Colonic mucosa (tissue), 4 donors: ENCODE measurements at places on chromosomes 1 and 21. TPM values are rescaled to one million over a fixed set of nuclear protein-coding genes. Genes with fewer than 3 reads are reported as not detected.

DNA sequence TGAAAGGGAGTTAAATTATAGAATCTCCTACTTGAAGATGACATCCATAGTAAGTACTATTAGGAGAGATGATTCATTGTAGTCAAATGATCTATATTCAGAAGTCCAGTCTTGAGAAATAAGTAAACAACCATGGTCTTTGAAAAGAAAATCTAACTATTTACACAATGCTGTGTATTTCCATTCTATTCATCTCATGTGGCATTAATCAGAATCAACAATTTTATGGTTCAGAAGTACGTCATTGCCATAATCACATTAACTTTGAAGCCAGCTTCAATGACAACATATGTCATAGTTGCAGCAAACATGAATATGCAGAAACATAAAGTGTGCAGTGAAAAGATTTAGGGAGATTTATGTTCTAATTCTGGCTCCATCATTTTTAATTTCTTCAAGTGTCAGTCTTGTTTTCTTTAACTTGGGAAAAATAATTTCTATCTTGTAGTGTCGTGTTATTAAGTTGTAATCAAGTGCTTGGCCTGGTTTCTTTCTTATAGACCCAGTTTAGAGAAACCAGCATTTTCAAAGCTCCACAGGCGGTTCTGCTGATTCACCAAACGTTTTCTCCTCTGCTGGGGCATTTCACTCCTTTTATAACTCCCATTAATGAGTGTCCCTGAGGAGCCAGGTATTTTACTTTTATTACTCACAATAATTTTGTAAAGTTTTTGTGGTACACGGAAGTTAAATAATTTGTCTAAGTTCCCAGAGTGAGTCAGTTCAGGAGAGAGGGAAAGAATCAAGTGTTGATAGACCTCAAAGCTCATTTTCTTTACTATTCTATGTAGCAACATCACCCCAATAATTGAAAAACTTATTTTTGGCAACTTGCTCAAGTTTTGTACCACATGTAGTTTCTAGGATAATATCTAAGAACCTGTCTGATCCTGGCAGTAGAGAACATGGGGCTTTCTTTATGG, 35.9 kb upstream of the PTGS2 start:
- no peak for DNase-seq

- no peak for DNase-seq
Measured at GRCh38 chr1:11767922-11768704, 6.1 kb downstream of the C1orf167 start.

GRCh38 chr1:98028800-98029199, 108.0 kb upstream of the DPYD start:
- no peak for DNase-seq

DNA sequence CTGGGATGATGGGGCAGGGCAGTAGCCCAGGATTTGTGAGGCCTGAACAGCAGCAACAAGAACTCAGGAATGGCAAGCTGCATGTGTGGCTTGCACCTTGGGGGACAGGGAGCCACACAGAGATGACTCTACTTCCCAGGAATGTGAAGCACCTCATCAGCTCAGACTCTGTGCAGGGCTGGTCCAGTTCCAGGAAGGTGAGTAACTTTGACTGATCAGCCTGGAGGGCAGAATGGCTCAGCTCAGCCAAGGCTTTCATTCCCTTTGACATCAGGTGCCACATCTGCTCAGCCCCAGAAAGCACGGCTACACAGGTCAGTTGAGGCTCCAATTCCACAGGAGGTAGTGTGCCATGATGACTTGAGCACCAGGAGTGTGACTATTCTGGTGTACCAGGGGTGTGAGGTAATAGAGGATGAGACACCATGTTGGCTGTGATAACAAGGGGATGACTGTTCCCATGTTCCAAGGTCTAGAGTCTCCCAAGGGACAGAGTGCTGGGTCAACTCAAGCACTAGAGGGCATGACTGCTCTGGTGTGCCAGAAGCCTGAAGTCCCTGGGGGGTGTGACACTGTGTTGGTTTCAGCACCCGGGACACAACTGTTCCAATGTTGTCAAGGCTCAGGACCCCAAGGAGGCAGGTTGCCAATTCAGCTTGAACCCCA, 625.8 kb upstream of the ADGRL2 start:
- DNase-seq: no peak

- DNase-seq: no peak
Measured at GRCh38 chr1:11691928-11692711, 610 bp downstream of the DRAXIN start.

DNA sequence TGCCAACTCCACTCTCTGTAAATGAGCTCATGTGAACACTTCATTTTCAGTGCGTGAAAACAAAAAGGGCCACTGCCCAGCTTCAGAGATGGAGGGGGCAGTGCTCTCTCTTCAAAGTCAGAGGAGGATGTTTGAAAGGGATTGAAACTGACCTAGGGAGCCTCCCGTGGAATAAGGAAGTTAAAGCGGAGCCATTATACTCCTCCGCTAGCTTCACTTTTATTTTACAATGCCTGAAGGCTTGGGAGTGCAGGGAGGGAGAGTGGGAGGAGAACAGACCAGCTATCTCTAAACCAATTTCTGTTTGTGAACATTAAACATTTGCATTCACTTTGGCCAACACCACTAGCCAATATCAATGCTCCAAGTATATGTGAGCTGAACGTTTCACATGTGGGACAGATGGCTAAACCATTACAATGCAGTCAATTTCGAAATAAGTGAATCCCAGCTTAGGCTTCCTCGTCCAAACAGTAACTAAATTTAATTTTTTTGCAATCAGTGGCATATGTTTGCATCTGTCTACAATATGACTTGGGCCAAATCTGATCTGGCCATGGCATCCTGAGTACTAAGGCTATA, 126.9 kb downstream of the ESRRG start:
- DNase-seq: no peak

- no peak for DNase-seq
Measured at GRCh38 chr1:111968511-111968910, 21.0 kb downstream of the KCND3 start.

DNA sequence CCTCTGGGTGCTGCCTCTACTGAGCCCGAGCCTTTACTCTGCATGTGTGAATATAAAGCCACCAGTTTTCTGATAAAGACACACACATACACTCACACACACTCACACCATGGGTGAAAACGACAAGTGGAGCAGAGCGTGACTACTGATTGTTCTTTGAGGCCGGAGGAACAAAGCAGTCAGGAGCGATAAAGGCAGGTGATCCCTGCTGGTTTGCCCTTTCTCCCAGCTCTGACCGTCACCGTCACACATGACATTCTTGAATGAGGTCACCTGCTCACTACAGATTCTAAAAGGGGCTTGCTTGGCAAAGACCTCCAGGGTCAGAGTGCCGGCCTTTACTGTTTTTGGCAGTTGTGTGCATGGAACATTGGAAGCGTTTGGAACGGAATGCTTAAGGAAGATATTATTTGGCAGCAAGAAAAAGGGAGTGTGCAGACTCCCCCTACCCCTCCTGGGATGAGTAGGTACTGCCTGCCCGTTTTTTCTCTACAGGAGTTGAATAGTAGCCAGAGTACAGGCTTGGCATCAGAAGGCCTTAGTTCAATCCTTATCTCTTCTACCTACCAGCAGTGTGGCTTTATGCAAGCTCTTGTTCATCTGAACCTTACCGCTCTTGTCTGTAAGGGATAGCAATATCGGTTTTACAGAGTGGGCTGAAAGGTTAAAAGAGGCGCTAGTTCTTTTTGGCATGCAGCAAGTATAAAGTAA, 79.7 kb downstream of the PBX1 start:
- no peak for DNase-seq

DNA sequence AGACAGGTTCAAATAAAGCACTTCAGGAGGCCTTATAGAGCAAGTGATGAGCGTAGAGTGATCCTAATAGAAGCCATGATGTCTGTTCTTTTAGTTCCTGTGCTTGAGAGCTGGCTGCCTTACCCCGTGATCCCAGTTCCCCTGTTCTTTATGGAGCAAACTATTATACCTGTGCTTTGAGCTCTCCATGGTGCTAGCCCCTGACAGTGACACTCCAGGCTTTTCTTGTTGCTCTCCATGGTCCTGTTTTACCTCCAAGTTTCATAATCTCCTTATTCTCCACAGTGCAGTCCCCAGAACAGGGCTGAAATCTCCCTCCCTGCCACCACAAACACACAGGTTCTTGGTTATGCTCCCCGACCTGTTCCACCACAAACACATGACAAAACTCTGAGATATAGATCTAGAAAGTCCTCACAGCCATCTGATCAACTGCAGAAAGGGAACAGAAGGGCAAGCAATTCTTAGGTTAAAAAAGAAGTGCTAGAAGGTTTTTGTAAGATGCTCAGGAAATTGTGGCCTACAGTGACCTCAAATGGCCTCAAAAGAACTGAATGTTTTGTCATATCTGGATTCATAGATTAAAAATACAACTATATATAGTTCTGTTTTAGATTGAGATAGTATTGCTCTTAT, 6.0 kb downstream of the CADM3 start:
- peak; percentile 29 for DNase-seq

- no peak for DNase-seq
Measured at GRCh38 chr21:39555911-39556590, 56.7 kb upstream of the B3GALT5 start.

- DNase-seq: no peak
Measured at GRCh38 chr1:21801100-21801499, 11.0 kb upstream of the LDLRAD2 start.

GRCh38 chr1:200624679-200625335, 4.3 kb upstream of the KIF14 start:
- DNase-seq: no peak

DNA sequence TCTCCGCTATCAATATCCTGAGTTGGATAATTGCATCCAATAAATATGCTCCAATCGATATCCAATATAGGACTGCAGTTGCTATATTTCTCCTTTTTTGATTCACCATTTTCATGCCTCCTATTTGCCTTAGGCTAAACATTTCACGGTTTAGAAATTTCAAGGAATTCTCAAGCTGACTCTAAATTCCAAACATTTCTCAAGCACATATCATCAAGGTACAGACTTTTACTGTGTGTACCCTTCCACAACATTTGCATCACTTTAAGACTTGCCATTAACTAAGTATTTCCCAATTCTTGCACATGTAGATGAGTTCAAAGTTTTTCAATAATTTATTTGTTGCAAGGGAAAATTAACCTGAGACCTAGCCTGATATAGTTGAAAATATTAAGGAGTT, 795.2 kb upstream of the TMPRSS15 start:
- DNase-seq: no peak

DNA sequence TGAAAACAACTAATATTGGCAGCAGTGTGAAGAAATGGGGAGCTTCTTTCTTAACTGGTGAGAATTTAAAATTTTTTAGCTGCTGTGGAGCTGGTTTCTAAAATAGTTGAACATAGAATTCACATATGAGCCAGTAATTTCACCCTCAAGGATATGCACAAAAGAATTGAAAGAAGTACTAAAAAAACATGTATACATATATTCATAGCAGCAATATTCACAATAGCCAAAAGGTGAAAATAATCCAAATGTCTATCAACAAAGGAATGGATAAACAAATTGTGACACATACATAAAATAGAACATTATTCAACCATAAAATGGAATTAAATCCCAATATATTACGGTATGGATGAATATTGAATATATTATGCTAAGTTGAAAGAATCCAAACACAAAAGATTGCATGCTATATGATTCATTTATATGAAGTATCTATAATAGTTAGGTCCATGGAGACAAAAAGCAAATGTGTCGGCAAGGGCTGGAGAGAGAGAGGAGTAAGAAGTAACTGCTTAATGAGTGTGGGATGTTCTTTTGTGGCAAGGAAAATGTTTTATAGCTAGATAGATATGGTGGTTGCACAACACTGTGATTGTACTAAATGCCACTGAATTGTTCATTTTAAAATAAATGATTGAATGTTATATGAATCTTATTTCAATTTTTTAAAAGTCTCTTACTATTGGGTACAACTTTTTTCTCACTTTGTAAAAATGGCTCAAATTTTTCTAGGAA, 14.8 kb upstream of the COL11A1 start:
- DNase-seq: no peak

DNA sequence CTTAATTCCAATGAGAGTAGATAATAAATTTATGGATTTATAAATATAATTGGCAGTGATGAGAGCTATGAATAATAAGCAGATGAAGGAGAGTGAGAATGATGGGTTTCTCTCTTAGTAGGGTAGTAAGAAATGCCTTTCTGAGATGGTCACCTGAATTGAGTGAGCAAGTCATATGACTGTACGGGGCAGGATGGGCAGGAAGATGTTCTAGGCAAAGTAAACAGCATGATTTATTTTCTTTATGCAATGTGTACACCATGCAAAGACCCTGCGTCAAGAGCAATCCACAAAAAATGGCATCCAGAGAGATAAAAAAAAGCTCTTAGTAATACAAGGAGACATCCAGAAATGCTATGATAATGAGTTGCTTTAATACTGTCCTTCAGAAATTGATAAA, 409.9 kb downstream of the HLX start:
- DNase-seq: no peak

GRCh38 chr1:9687120-9687873, 35.8 kb downstream of the PIK3CD start:
- peak; percentile 50 for DNase-seq

DNA sequence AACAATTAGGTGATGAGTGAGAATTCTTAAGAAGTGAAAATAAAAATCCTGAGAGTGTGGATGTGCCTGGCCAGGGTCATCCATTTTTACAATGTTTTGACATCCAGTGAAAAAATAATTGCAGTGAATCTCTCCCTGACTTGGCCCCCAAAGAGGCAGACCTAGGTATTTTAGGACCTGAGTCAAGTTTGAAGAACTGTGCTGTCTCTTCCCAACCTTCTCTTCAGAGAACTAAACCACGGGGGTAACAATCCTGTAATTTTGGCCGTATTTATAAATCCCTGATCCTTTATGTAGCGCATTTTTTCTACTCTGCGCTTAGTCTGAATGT, 43.3 kb upstream of the PPP2R5A start:
- no peak for DNase-seq

DNA sequence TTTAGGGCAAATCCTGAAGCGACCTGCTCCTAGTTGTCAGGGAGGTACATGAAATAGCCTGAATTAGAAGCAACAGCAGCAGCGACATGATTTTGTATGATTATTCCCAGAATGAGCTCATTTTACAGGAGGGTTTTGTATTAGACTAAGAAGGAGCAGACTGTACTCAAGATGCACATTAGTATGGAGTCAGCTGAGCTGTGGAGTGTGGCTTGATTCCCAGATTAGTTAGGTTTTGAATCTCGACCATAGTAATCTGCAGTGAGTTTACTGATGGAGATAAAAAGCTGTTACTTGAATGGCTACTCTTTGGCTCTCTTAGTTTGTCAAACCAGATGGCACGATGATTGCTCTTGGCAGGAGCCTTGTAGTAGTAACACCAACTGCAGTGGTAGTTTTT, 143.1 kb downstream of the PHTF1 start:
- DNase-seq: no peak

GRCh38 chr1:154198756-154199562, 7.1 kb upstream of the TPM3 start:
- peak; percentile 40 for DNase-seq

NTNG1 gene
- 0.88 TPM for total RNA-seq

SPATA46 gene
- not detected for total RNA-seq

SYTL1 gene
- 17.4 TPM for total RNA-seq

LAMB3 gene
- total RNA-seq: 110 TPM

MIXL1 gene
- not detected for total RNA-seq

CSF3R gene
- 3.8 TPM for total RNA-seq

CHAF1B gene
- 2.5 TPM for total RNA-seq

FAAH gene
- total RNA-seq: 70.0 TPM

RO60 gene
- total RNA-seq: 55.9 TPM
